ENCODE measurements at places on chromosomes 16 and 17.

DNA sequence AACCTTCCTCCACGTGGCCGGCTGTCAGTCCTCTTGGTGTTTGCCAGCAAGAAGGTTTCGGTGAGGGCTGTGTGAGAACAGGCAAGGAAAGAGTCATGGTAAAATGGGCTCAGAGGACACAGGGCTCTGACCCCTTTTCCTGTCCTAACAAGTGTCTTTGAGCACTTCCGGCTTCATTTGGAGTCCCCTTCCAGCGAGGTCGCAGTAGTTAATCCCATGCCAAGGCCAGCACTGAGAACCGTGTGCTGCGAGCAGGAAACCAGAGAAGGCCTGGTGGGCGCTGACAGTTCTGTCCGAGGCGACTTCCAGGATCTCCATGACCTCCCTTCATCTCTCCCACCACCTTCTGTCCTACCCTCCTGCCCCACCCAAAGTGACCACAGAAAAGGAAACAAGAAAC is 168.1 kb downstream of the ZFHX3 start:
- peaks cover 4% of the 10 kb centered on the region for H3K36me3 ChIP-seq
- no peak overlapping the region for H3K27ac ChIP-seq
- no peak overlapping the region for H3K4me3 ChIP-seq
- H3K4me1 ChIP-seq, result no peaks in the 10 kb centered on the region
- no peaks in the 10 kb centered on the region for H3K27me3 ChIP-seq
- no peak for DNase-seq

- no peaks in the 10 kb centered on the region for H3K4me1 ChIP-seq
- H3K4me3 ChIP-seq, result no peak overlapping the region
- no peak overlapping the region for H3K27ac ChIP-seq
- DNase-seq, result no peak
- H3K27me3 ChIP-seq, result no peaks in the 10 kb centered on the region
These were observed 3.4 kb downstream of the KRT36 start for GRCh38 chr17:41486316-41486715.

DNA sequence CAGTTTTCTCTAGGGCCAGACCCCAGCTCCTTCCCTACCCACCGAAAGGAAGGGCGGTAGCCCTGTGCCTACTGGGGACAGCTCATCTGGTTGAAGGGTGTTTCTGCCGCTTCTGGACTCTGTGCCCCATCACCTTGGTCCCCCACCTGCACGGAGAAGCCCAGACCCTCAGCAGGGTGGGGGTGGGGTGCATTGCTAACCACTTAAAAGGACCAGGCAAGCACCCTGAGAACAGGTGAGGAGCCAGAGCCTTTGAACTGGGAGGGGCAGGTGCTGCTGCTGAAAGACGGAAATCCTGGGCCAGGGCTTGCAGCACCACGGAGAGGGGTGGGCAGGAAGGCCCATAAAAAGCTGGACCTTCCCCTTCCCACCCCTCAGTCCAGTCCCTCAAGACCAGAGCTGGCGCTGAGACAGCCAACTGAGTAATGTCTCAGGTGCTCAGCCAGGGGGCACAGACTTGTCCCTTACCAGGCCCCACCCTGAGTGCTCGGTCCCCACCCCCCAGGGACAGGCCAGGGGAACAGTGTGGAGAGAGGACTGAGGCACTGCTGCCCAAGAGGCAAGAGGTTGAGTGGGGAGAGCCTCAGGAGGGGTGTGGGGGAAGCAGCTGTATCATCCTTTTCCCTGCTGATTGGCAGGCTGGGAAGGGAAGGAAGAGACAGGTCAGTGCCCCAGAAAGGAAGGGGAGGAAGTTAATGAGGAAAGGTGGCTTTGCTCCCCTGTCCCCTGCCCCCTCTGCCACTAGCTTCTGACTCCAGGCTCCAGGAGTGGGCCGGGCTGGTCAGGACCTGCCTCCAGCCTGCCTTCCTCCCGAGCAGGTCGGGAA is 10.9 kb upstream of the SP2 start:
- H3K27ac ChIP-seq, result no peak overlapping the region
- no peaks in the 10 kb centered on the region for H3K4me1 ChIP-seq

GRCh38 chr17:17156511-17156910 is 49.6 kb downstream of the PLD6 start:
- H3K27me3 ChIP-seq, result no peaks in the 10 kb centered on the region
- H3K4me1 ChIP-seq, result no peaks in the 10 kb centered on the region
- no peak overlapping the region for H3K4me3 ChIP-seq
- H3K27ac ChIP-seq, result no peak overlapping the region
- no peaks in the 10 kb centered on the region for H3K36me3 ChIP-seq
- no peak for DNase-seq

- no peaks in the 10 kb centered on the region for H3K36me3 ChIP-seq
- no peak overlapping the region for H3K4me3 ChIP-seq
- no peaks in the 10 kb centered on the region for H3K27me3 ChIP-seq
- peaks cover 17% of the 10 kb centered on the region for H3K4me1 ChIP-seq
- no peak overlapping the region for H3K27ac ChIP-seq
These were observed 9.0 kb downstream of the STAT5B start for GRCh38 chr17:42266918-42267766.

DNA sequence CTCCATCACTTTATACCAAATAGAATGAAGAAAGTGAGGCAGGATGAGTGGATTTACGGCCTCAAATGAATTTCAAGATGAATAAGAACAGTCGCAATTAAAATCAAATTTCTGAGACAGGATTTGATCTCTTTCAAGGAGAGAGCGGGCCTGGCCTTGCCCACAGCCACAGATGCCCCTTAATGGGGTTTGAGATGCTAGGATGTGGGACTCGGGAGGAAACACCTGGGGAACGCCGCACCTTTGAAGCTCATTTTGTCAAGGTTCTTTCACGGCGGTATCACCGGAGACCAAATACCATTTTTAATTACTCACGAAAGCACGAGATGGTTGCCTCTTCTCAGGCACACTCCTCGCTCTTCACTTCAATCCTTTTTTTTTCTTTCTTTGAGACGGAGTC is 178.1 kb upstream of the SDK2 start:
- no peaks in the 10 kb centered on the region for H3K27me3 ChIP-seq
- DNase-seq, result no peak
- no peak overlapping the region for H3K27ac ChIP-seq
- no peaks in the 10 kb centered on the region for H3K4me1 ChIP-seq
